ENCODE measurements at places on chromosomes 4 and X.

- no peak for DNase-seq
Observed at GRCh38 chrX:130676861-130677260, 226.1 kb downstream of the ENOX2 start.

DNA sequence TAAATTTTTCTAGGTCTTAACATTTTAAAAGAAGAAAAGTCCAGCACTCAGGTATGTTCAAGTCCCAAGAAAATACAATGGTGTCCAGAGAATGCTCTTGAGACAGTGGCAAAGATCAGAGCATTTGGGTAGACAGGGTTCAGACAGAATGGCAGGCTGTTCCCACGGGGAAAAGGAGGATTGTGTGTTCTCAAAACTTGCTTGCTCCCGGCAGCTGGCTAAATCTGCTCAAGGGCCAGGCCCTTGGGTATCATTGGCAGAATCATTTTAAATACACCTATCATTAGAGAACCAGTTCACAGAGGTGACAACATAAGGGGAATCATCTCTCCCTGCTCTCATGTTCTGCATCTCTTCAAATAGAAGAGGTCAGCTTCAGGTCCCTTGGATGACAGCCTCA, 456.3 kb downstream of the DTHD1 start:
- DNase-seq: no peak

DNA sequence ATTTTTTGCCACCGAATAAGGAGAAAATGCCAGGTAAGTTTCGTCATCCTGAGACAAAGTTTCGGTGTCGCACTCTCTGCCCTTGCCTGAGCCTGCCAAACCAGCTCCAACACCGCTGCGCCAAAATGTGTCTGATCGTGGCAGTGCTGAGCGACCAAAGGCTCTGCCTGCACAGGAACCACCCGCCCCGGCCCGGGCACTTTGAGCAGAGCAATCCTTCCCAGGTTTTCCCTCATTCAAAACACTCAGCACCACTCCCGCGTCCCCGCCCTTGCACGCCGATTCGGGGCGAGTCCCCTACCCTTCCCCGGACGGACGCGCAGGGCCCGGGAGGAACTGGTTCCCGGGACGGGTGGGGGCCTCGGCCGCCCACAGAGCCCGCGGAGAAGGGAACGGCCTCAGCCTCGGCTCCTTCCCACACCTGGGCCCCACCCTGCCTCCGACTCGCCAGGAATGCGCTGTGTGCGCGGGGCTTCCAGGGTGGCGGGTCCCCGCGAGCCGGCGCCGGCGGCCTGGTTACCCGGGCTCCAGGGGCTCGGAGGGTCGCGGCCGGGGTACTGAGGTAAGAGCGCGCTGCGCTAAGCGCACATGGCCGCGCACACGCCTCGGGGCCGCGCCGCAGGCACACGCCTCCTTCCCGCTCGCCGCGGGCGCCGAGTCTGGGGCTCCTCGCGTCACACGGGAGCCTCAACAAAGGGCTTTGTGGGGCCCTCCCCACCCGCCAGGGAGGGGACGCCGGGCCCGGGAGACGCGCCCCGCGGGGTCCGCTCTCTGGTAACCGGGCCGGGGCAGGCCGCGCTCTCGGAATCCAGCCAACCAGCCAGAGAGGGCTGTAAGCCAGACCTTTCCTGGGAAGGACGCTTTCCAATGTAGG, at the start of gene C4orf36:
TSS of gene C4orf36 (minus strand) at position 661 of the 874 bp plus-strand sequence. CDS start 902 bp downstream, outside the sequence.
- peak; percentile 7 for DNase-seq

- no peak for DNase-seq
Observed at GRCh38 chrX:1492421-1493012, 39.8 kb upstream of the ASMTL start.

DNA sequence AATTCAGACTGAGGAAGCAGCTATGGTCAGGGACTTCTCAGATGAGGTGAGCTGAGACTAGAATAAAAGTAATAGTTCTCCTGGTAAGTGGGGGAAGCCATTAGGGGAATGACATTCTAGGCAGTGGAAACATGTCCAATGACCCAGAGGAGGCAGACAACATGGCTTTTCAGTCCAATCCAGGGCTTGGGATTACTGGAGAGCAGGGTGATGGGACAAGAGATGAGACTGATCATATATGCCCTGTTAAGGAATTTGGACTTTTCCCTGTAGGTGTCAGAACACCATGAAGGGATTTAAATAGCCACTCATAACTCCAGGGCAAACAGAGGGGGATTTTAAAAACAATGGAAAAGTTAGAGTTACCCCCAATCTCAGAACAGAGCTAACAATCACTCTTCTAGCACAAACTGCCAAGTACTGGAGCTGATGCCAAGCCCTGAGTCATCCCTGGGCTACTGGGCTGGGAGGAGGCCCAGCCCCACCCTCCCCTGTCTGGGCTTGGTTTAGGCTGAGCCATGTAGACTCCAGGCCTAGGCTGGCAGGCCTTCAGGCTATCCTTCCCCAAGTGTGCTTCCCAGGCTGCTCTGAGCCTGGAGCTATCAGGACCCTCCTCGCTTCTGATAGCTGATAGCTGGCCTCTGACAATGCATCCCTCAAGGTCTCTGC, 22.7 kb upstream of the MSN start:
- DNase-seq: peak; percentile 1

DNA sequence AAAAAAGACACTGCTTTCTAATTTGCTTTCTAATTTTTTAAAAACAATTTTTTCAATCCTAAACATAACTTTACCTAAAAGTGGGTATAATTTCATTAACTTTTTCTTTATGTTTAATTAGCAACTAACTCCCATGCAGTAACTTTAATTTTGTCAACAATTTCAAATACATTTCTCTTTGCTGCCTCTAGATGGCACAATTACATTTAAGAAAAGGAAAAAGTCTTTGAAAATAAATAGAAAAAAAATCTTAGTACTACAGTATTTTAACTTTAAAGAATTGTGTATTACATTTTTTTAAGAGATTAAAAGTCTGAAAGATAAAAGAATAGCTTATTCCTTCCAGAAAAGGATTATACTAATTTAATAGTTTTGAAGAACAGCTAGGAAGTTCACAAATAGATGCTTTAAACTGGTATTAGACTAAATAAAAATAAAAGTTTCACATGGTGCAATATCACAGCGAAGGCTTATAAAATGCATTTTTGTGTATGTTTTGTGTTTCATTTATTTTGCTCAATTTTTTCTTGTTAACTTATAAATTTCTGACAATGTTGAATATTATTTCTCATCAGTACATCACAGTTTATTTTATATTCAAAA, 105.1 kb downstream of the ADGRA3 start:
- DNase-seq: no peak

GRCh38 chr4:189659287-189659686, 281.4 kb upstream of the FRG1 start:
- DNase-seq: no peak

- no peak for DNase-seq
Observed at GRCh38 chrX:3184176-3184930, 143.1 kb downstream of the ARSF start.

- no peak for DNase-seq
Observed at GRCh38 chr4:35229021-35229420, 1015.3 kb downstream of the ARAP2 start.

DNA sequence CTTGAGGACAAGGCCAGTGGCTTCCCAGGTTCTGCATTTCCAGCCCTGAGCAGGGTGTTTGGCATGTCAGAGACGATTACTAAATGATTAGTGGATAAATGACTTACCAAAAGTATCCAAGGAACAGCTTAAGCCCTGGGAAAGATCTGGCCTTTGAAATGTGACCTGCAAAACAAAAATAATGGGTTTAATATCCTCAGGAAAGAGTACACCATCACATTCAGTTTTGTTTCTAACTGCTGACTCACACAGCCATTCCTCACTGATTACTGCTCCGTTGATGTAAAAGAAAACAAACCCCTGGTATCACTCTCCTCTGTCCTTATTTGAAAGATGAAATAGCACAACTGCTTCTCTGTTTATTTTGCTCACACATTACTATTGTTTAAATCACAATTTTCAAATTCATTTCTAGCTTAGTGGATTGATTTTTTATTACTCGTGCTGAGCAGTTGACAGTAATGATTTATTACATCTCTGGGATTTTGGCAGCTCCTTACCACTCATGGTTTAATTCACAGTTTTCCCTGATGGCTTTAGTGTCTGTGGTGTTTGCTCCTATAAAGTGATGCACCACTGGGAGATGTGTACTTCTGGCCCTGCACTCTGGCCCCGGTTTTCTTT, 117.0 kb downstream of the CBLL2 start:
- no peak for DNase-seq

GRCh38 chrX:63275127-63275526, 76.0 kb downstream of the SPIN4 start:
- no peak for DNase-seq

- DNase-seq: no peak
Observed at GRCh38 chrX:153723351-153724251, 586 bp downstream of the BCAP31 start.

GRCh38 chrX:54419559-54420302, 20.5 kb upstream of the TSR2 start:
- DNase-seq: no peak

- no peak for DNase-seq
Observed at GRCh38 chr4:148118633-148119032, 323.6 kb downstream of the NR3C2 start.

DNA sequence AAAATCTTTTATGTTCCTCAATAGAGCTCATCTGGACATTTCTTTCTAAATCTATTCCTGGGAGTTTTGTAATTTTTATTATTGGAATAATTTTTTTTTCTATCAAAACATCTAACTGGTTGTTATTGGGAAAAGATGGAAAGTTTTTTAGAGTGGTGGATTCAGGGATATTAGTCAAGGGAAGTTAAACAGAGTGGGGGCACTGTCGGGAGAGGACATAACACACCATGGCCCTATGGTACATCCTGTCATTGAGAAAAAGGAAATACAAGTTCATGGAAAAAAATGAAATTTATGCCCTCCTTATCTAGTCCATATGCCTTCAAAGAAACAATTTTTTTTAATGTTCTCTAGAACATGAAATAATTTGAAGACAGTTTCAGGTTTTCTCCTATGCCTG, 96.3 kb upstream of the TSPAN5 start:
- no peak for DNase-seq

GRCh38 chrX:115592997-115593734, 32.2 kb downstream of the PLS3 start:
- DNase-seq: no peak

DNA sequence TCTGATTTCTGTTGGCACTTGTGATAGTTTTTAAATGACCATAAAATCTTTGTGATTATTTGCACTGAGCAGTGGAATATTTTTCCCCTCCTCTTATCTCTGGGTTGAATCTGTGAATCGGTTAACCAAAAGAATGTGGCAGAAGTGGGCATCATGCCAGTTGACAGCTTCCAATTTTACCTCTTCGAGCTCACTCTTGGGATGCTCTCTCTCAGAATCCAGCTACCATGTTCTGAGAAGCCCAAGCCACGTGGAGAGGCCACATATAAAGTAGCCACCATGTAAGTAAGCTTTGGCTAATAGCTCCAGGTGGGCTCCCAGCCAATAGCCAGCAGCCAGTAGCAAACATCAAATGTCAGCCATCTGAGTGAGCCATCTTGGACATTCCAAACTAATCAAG, 12.9 kb upstream of the WDR19 start:
- no peak for DNase-seq

- no peak for DNase-seq
Observed at GRCh38 chr4:144582105-144582850, 63.7 kb upstream of the HHIP start.

DNA sequence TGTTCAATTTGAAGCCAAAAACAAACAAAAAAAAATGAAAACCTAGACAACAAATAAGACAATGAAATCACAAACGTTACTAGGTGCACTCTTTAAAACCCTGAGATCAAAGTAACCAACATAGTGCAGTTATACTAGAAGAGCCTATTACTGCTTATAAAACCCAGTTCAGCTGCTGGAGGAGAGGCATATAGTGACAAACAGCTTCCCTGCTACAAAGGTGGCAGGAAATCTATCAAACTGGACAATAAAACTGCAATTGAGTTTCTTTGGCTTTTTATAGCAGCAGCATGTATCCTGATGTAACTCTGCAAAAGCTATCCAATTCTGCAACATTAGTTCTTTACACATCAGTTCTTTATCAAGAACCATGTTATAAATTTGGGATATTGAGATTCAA, 155.6 kb downstream of the LRBA start:
- DNase-seq: no peak

DNA sequence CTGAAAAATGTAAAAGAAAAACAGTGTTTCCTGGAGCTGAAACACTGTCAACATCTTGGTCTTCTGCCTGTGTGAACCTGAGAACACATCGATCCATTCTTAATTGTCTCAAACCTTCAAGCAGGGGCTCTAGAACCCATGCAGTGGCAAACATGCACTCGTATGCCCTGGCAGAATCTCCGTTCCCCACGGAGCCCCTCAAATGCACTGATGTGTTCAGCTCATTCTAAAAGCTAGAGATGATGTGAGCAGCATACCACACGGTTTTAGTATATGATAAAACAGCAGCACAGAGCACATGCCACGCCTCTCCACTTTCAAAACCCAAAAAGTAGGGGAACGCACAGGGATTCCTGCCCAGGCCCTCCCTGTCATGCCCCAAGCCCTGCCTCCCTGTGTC, 44.9 kb downstream of the ZFYVE28 start:
- DNase-seq: no peak

DNA sequence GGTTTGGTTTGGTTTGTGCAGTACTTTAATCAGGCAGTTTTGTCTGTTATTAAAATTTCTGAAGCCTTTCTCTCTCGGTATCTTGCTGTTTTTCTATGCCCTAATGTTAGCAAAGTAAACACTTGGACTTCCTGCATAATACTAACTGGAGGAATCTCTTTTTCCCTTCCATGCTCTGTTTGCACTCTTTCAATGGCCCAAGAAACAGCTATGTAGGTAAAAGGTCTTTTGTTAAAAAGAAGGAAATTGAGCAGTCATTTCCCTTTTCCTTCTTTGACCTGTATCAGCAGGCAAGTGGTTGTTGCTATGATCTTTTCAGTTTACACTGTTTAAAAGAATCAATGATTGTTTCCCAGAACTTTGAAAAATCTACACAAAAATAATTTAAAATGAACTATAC, 82.7 kb downstream of the CCSER1 start:
- no peak for DNase-seq

DNA sequence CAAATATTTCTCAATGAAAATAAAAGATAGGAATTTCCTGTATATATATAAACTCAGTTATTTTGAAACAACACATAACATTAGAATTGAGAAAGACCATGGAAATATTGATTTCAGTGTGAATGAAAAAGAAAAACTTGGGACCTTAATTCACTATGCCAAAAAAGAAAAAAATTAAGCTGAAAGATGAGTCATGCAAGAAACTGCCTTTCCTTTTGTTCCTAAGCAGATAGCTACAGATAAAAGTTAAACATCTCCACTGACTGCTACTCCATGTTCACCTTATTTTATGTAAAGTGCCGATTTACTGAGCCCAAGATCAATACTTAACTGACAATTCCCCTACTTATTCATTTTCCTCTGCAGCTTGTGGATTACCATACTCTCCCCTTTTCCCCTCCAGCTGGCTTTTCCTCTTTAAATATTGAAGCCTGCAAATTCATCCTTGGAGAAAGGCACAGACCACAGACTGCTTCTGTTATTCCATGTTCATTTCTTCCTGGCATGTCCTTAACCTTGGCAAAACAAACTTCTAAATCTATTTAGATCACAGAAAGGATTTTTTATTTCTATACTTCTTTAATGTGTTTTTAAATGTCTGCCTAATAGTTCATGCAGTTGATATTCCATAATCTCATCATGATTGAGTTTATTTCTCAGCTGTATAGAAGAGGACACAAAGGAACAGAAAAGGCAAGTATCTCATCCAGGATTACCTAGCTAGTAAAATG, 40.5 kb upstream of the YTHDC1 start:
- DNase-seq: no peak

GRCh38 chr4:110411574-110412011, 64.4 kb upstream of the ENPEP start:
- DNase-seq: no peak

GRCh38 chrX:34849371-34849770, 93.2 kb upstream of the FAM47B start:
- DNase-seq: no peak
